ENCODE measurements at places on chromosomes 12 and 14.

- no peak for DNase-seq
Measured at GRCh38 chr14:28754209-28754985, 12.2 kb upstream of the FOXG1 start.

GRCh38 chr14:66442953-66443571, 43.1 kb upstream of the CCDC196 start:
- no peak for DNase-seq

DNA sequence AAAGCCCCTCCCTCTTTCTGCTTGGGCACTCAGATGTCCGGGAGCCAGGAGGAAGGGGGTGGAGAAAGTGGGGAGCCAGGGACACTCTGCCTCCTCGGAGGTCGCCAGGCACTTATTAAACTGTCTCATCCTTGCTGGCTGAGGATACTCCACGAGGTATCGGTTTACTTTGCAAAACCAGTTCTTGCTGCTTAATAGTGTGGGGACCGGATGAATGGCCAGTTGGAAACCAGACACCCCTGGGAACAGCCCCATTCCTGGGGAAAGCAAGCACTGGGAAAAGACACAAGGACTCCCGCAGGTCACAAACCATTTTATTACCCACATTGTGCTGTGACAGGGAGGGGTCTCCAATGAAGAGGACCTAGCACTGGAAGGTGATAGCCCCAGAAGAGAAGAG, 34.2 kb downstream of the CCDC88C start:
- DNase-seq: no peak

GRCh38 chr14:90416720-90417119, 19.9 kb downstream of the CALM1 start:
- no peak for DNase-seq

- no peak for DNase-seq
Measured at GRCh38 chr12:65637774-65638173, 186.5 kb upstream of the HMGA2 start.

DNA sequence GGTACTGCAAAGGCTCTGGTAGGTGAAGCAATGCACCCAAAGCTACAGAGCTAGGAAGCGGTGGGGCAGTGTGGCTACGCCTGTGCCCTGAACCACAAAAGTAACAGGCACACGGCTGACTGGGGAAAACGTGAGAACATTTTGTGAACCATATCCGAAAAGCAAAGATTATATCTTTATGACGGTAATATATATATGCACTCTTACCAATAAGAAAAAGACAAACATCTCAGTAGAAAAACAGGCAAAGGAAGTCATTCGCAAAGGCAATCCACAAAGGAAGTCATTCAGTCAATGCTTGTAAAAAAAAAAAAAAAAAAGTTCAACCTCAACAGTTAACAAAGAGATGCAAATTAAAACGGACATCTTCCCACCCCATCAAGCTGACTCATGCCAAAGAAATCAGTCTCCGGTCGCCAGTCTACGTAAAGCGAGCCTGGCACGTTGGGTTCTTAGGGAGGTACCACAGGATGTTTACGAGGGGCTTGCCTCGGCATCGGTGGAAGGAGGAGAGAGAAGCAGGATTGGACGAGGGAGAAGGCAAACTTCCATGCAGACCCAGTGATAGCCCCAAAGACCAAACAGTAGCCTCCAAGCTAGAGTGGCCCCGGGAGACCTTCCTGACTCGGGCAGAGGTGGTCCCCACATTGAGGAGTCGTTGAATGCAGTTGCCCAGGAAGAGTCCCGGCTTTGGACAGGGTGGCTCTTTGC, 39.4 kb upstream of the PPP2R5C start:
- peak; percentile 39 for DNase-seq

GRCh38 chr12:122437656-122438121, 15.2 kb upstream of the CLIP1 start:
- no peak for DNase-seq

- DNase-seq: peak; percentile 57
Measured at GRCh38 chr12:29769162-29769858, 14.4 kb downstream of the TMTC1 start.

- no peak for DNase-seq
Measured at GRCh38 chr14:20904393-20905029, 13.3 kb downstream of the RNASE3 start.

DNA sequence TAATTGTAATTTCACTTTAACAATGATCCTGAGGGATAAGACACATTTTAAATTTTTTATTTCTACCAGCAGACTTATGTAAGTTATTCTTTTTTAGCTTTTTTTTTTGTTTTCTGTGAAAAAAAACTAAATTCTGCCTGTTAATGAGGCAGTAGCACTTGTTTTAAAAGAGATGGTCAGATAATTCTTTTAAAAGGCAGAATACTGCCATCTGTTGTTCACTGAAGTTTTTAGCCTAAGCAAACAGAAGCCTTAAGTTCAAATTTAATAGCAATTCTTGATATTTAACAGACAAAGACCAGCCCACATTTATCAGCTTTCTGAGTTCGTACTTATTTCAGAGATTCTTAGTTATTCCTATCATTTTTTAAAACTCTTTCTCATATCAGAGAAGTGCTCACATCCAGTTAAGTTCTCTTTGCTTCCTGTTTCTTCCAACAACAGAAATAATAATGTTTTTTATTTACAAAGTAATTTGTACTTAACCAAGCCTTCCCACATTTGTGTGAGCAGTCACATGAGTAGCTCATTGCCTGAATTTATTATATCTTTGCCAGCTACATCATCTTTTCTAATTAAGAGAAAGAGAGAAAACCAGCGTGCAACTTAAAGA, 93.4 kb upstream of the SLCO1C1 start:
- DNase-seq: no peak

DNA sequence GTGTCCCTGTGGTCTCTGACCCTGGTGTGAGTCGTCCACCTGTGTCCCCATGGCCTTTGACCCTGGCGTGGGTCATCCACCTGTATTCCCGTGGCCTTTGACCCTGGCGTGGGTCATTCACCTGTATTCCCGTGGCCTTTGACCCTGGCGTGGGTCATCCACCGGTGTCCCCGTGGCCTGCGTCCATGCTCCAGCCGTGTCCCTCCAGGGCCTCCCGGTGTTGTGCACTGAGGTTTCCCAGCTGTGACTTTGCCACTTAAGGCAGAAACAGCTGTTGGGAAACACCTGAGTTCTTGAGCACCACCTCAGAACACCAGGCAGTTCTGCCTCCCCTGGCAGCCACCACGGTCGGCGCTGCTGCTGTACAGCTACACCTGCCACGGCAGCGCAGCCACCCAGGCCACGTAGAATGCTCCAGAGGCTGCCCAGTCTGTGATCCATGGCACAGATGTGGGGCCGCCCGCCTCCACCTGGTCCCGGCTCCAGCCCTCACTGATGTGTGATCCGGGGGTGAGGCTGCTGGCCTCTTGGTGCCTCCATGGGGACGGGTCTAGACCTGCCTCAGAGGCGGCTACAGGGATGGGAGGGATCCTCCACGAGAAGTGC, 69.1 kb upstream of the GALNT9 start:
- DNase-seq: no peak

- DNase-seq: no peak
Measured at GRCh38 chr12:99706736-99707473, 59.4 kb downstream of the GARIN6 start.

- no peak for DNase-seq
Measured at GRCh38 chr12:66066137-66066928, 64.2 kb downstream of the LLPH start.

- no peak for DNase-seq
Measured at GRCh38 chr14:100058777-100059437, 6.3 kb upstream of the EVL start.

- no peak for DNase-seq
Measured at GRCh38 chr14:41549821-41550607, 56.7 kb upstream of the LRFN5 start.

DNA sequence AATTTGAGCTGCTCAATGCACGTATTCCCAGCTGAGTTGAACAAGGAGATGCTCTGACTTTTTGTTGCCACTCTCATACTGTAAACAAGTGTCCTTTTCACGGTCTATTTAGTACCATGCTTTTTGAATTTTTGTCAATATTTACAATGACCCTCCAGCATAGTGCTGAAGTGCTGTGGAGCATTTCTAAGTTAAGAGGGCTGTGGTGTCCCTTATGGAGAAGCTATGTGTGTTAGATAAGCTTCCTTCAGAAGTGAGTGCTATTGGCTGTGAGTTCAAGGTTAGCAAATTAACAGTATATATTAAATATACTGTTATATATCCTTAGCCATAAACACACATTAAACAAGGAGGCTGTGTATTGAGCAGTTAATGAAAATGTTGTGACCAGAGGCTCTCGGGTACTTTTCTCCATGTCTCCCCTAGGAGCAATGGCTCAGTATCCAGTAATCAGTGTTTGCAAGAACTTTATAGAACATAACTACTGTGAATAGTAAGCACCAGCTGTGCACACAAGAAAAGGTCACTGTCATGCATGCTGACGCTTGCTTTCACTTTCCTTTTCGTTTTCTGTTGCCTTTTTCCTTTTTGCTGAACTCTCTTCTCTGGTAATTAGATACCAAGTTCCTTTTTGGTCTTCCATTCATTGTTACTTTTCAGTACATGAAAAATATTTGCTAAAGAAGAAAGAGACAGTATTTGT, 187.2 kb upstream of the NEDD1 start:
- DNase-seq: peak; percentile 1

DNA sequence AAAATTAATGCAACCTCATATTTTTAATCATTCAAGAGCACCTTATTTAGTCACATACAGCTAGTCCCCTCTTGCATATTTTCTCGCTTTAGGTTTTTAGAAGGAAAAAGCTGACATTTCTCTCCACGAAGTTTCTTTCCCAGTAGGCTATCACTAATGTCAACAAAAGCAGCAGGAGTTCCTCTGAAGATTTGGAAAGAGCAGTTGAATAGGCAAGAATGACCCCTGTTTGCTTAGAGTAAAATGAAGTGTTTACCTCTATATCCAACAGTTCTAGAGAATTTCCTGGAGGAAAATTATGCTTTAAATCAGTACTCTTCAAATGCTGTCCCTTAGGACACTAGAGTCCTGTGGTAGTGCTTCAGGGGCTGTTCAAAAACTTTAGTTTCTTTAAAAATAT, 188.1 kb upstream of the PRKD1 start:
- DNase-seq: no peak

Data from AG09319 (cell line).